ENCODE measurements at places on chromosomes 6 and 20.

DNA sequence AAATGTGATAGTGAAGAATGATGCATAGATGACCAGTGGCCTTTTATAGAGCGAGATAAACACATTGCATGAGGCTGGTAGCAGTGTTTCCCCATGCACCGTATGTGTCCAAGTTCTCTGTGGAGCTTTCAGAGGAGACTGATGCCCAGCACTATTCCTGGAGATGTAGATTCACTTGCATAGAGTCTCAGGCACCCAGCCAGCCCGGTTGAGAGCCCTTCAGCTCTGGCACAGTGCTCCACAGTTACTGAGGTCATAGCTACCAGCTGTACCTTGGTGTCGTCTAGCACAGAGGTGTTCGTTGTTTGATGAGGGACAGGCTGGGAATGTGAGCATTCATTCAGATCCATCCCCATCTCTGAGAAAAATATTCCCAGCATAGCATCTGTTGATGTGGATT lies 328.9 kb downstream of the FARS2 start:
- ATAC-seq, result no peak

GRCh38 chr6:8865451-8865850 lies 430.1 kb upstream of the SLC35B3 start:
- no peak for ATAC-seq

DNA sequence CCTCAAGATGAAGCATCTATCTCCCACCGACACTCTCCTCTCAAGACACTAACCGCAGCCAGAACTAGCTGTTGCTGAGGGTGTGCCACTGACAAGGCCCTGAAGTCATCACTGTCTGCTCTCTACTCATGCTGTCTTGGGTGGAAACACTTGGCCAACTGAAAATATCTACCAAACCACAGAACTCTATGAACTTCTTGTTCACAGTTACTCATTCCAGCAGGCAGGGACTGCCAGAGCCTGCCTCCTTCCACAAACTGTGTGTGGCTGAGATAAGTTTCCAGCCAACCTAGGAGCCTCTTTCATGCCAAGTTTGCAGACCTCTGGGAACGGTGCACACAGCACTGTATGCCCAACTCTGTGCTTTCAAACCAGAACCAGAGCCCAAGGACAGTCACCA lies 45.5 kb upstream of the NXT1 start:
- ATAC-seq, result no peak

DNA sequence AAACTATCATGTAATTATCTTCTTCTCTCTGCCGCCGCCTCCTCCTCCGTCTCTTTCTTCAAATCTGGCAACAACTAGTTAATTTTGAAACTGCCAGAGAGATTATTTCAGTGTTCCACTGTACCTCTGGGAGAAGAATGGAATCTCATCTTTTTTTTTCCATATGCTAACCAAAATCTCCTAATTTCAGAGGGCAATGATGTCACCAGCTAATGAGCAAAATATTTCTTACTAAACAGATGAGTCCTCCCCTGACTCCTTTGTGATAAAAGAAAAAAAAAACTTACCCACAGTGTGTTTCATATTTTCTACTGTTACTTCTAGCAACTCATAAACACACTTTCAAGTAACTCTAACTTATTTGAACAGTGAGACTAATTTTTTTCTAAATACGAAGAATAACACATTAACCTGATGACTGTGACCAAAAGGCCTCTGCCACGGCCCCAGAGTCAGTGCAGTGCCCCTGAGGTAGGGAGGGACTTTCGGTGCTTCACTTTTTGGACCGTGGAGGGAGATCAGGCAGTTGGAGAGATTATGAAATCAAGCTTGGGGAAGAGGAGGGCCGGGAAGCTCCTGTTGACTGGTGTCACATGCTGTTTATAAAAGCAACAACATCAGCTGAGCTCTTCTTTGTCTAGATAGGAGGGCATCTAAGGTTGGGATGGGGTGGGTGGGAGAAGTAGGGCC lies 159.6 kb downstream of the SASH1 start:
- ATAC-seq, result no peak

GRCh38 chr6:3019065-3019464 lies 19.4 kb downstream of the NQO2 start:
- no peak for ATAC-seq

DNA sequence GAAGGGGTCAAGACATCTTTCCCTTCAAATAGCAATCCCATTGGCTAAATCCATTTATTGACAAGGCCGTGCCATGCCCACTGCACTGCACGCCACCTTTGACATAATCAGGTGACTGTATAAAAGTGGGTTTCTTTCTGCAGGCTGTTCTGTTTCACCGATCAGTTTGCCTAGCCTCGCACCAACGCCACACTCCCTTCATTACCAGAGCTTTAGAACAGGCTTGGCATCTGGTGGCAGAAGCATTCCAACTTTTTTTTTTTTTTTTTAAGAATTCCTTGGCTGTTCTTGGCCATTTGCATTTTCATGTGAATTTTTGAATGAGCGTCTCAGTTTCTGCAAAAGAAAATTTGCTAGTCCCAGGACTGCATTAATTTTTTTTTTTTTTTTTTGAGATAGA lies 78.1 kb downstream of the PPP1R3G start:
- no peak for ATAC-seq

DNA sequence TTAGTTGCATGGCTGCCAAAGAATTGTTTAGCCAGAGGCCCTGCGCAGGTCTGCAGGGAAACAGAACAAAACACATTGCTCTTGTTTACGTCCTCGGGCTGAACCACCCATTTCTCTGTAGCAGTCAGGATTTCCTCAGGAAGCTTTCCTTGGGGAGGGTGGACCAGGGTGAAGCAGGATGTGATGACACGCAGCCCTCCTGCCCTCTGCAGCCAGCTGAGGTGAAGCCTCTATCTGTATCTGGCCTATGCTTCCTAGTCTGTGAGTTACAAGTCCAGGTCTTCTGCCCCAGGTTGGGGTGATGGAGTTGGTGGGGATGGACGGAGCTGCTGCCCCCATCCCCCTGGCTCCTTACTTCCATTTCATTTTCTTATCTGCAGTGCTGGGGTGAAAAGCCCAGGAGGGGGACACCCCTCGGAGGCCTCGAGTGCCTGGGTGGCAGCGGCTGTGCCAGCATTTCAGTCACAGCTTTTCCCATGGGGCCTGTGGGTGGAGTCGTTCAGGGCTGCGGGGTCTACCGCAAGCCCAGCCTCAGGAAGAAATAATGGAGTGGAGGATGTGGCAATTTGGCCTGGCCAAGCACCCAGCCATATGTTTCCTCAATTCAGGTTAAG lies 24.9 kb downstream of the SASH1 start:
- no peak for ATAC-seq

DNA sequence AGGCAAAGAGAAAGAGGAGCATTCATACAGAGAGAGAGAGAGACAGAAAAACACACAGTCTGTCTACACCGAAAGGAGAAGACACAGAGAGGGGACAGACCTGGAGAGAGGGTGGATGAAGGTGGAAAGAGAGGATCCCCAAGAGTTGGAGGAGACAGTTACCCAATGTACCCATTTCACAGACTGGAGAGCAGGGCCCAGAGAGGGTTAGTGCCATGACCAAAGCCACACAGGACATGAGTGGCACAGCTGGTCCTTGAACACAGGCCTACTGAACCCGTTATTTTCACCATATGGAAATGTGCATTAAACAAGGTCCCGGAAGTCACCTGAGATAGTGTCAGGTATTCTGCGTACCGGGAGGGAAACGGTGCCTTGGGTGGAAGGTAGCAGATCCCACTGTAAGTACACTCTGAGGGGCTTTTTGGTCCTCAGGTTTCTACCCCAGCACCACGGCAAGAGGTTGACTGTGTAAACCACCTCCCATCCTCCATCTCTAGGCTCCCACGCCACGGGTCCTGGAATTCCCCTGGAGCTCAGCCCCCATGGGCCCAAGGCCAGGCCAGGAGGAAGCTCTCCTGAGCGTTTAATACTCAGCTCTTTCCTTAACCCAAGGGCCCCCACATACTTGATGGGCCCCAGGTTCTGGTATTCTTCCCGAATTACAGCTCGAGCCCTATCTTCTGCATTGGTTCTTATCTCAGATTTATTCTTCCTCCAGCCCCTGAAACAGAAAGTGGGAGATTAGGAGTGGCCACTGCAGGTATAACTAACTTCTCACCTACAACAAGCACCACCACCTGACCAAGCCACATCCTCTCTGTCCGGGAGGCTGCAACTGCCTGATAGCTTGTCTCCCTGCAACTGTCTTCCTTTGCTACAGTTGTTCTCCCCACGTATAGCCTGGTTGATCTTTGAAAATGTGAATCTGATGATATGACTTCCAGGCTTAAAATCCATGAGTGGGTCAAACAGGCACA lies 38.4 kb upstream of the OCSTAMP start:
- no peak for ATAC-seq

DNA sequence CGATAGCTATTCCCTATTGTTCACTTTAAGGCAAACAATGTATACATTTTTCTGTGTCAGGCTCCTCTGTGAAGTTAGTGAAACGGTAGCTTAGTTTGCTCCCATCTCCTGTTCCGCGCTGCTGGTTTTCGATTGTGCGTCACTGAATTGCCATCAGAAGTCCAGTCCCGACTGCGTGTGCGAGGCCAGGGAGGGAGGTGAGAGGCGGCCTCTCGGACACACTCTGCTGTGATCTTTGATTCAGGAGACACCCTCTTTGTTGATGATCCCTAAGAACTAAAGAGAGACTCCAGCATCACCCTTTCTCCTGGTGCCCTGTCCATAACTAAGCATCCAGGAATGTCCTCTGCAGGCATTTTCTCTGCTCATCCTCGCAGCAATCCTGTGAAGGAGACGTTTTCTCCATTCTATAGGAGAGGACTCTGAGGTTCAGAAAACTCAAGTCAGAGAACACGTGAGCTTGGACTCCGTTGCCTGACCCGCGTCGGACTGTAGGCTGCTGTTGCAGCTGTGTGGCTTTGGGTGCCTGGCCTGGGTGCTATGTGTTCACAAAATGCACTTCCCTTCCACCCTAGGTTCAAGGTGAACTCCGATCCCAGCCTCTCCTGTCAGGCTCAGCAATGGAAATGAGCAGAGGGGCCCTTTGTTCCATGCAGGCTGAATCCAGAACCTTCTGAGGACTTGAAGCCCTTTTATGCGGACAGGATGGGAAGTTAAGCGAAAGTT lies 24.1 kb upstream of the UNC93A start:
- ATAC-seq, result no peak

DNA sequence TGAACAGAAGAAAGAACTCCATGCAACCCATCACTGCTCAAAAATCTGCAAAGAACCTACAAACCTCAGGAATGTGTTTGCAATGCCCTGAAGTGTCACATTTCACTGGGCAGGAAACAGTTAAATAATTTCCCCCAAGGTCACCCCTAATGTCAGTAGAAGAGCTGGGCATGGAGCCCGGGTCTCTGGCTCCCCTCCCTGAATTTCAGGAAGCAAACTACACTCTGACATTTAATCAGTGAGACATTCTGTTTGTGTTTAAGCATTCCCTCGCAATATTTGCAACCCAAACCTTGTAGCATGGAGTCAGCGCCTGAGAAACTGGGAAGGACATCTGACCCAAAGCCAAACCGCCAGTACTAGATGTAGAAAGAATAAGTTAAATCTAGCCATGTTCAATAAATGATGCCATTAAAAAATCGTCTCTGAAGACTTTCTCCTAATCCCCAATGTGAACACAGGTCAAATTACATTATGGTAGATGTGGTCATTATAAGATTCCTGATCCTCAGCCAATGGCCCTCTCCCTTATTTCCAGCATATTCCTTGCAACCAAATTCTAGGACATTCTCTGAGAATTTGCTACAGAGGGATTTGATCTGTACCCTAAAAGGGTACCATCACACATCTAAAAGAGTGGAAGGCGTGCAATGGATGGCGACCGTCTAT lies 91.2 kb upstream of the ADTRP start:
- ATAC-seq, result no peak

DNA sequence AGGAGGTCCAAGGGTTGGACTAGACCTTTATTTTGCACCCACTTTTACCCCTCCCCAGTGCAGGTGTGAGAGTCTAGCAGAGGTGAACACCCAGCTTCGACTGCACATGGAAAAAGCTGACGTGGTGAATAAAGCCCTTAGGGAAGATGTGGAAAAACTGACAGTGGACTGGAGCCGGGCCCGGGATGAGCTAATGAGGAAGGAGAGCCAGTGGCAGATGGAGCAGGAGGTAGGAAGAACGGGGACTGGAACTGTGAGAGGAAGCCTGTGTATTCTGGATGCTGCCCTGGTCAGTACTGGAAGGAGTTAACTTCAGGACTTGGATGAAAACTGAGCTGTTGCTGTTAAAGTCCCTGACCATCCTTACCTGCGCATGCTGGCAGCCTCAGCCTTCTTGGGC lies 10.6 kb downstream of the CEP250 start:
- ATAC-seq, result no peak

GRCh38 chr6:14641423-14642135 lies 524.0 kb downstream of the CD83 start:
- no peak for ATAC-seq

GRCh38 chr6:16711546-16712254 lies 49.6 kb downstream of the ATXN1 start:
- ATAC-seq, result peak; percentile 11

- no peak for ATAC-seq
Observed at GRCh38 chr20:63843222-63843621, 12.2 kb upstream of the ZBTB46 start.

GRCh38 chr20:38146628-38147027 lies 18.4 kb downstream of the TGM2 start:
- ATAC-seq, result no peak

GRCh38 chr6:15523679-15524630 lies 138.9 kb downstream of the DTNBP1 start:
- ATAC-seq, result no peak

DNA sequence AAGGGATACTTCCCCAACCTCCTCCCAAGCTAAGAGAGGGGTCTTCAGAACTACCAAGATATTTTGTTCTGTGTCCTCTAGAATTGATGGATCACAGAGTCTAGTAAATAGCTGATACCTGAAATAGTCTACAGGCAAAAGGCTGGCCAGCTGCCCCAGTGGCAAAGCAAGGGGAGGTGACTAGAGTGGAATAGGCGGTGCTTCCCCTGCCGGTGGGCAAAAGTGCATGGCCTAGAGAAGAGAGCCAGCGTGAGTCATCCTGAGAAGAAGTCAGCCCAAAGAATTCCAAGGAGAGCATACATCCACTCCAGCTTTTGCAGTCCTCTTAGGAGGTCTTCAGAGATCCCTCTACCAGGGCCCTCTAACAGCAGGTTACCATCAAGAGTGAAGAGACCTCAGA lies 14.7 kb downstream of the DPPA5 start:
- no peak for ATAC-seq

GRCh38 chr20:62666736-62667529 lies 24.6 kb downstream of the SLCO4A1 start:
- no peak for ATAC-seq

GRCh38 chr6:21222656-21223055 lies 370.9 kb upstream of the SOX4 start:
- ATAC-seq, result no peak
